Umbilical cord (tissue), 2 donors: ENCODE measurements at places on chromosomes 1 and 21. TPM values are rescaled to one million over a fixed set of nuclear protein-coding genes. Genes with fewer than 3 reads are reported as not detected.

SPRR2B gene
- not detected for total RNA-seq

DNA sequence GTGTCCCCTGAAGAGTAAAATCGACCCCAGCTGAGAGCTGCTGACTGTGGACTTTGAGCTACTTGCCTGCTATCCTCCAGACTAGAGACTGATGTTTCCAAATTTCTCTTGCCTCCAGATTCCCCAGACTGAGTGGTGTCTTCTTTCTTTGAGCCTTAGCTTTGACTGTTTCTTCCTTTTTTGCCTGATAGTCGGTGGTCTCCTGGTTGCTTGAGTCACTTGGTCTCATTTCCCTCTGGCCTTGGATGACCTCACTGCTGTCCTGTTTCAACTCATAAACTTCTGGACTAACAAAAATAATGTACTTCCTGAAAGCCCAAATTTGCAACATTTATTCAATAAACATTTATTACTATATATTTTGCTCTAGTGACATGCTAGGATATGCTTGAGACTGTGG, 52.9 kb upstream of the DIPK1A start:
- no peak for DNase-seq

DNA sequence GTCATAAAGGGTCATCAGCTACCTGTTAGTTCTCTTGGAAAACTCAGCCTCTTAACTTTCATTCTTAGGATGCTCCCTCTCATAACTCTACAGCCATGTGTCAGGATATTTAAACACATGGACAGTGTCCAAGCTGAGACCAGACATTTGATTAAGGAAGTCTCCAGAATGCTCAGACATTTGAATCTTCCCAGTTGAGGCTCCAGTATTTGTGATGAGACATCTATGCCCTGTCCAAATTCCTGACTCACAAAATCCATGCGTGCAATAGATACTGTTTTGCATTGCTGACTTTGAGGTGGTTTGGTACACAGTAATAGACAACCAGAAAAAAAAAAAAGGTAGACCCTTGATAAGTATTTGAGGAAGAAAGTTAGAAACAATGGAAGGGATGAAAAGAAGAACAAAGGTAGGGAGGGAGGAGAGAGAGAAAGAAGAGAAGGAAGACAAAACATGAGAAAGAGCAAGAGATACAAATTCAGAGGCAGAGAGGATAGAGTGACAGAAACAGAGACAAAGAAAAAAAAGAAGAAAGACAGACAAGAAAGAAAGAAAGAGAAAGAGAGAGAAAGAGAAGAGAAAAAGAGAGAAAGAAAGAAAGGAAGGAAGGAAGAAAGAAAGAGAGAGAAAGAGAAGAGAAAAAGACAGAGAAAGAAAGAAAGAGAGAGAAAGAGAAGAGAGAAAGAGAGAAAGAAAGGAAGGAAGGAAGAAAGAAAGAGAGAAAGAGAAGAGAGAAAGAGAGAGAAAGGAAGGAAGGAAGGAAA, 275.5 kb upstream of the PRMT6 start:
- no peak for DNase-seq

SMCP gene
- total RNA-seq = 3.6 TPM

GRCh38 chr1:6317098-6317760, 56.3 kb upstream of the GPR153 start:
- no peak for DNase-seq

DNA sequence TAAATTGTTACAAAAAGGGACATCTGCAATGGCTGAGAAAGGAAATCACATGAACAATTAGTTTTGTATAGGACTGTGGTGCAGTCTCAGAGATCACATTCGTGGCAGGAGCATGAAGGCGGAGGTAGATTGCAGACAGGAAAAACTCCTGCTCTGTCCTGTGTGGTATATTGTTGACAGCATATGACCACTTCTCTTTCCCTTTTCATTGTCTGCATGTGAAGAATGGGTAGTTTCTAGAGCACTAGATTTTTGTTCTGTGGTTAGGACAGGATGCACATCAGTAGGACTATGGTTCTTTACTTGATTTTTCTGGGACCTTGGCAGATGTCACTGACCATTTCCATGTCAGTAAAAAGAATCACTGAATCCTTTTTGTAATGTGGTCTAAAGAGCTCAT, 625.9 kb upstream of the PKN2 start:
- DNase-seq = no peak
